Epithelial cell of proximal tubule (primary cell): ENCODE measurements at places on chromosomes 4 and X. TPM values are rescaled to one million over a fixed set of nuclear protein-coding genes. Genes with fewer than 3 reads are reported as not detected.

The CXCL8 gene
- 24.9 and 31.4 TPM in 2 replicates for total RNA-seq

The CFAP47 gene
- 0.51 TPM in 1 of 2 replicates, not detected in the other for total RNA-seq

The ENOPH1 gene
- total RNA-seq = 53.5 and 61.1 TPM in 2 replicates

- DNase-seq = no peak
These were observed 111.7 kb downstream of the LINC00632 start for GRCh38 chrX:140821280-140821679.

DNA sequence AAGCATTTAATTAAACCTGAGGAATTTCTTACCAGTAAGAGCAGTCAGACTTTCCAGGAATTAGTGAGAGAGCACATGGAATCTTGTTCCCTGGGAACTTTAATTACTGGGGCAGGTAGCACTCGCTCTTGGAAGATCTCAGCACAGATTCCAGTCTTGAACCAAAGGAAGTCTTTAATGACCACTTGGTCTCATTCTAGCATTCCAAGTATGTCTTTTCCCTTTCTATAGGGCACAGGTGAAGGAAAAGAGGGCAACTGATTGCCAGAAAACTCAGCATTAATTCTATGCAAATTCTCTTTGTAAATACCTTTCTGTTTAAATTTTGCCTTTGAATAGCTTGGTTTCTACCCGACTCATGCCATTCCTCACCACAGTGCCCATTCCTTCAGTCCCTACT is 236.6 kb downstream of the LDB2 start:
- no peak for DNase-seq

The GAB3 gene
- 0.14 TPM in 1 of 2 replicates, not detected in the other for total RNA-seq

GRCh38 chr4:48093991-48094416 is 40.0 kb downstream of the TXK start:
- DNase-seq = no peak

The USP26 gene
- not detected in 2 replicates for total RNA-seq

DNA sequence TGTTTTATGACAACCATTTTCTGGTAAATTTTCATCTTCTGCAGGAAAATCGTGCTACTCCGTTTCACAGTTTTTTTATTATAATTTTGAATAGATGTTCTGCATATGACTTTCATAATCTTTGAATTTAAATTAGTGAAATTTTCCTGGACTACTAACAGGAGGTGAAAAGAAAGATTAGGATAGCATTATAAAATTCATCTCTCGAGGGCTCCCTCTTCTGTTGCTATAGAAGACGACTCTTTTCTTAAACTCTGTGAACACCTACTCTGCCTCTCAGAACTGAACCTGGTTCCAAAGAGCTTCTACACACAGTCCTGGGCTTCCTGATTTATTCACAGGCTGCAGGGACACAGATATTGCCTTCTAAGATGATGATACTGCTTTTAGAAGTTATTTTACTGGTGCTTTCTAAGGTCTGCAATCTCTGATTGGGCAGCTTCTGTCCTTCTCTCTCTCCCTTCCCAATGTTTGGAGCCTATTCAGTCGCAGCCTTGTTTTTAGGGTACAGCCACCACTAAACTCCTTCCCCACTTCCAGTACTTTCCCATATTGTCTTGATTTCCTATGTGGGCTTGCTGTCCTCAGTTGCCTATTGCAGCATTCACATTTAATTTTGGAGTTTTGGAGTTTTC is 10.1 kb upstream of the SAP30 start:
- DNase-seq = no peak

The ADH1B gene
- total RNA-seq = not detected in 2 replicates

- no peak for DNase-seq
These were observed 50.1 kb upstream of the CLNK start for GRCh38 chr4:10734697-10735096.

- DNase-seq = no peak
These were observed 201.4 kb downstream of the MAGEB17 start for GRCh38 chrX:16368696-16369095.

The ADH4 gene
- total RNA-seq = not detected in 2 replicates

GRCh38 chrX:150329282-150329681 is 33.8 kb upstream of the MAMLD1 start:
- DNase-seq = no peak

DNA sequence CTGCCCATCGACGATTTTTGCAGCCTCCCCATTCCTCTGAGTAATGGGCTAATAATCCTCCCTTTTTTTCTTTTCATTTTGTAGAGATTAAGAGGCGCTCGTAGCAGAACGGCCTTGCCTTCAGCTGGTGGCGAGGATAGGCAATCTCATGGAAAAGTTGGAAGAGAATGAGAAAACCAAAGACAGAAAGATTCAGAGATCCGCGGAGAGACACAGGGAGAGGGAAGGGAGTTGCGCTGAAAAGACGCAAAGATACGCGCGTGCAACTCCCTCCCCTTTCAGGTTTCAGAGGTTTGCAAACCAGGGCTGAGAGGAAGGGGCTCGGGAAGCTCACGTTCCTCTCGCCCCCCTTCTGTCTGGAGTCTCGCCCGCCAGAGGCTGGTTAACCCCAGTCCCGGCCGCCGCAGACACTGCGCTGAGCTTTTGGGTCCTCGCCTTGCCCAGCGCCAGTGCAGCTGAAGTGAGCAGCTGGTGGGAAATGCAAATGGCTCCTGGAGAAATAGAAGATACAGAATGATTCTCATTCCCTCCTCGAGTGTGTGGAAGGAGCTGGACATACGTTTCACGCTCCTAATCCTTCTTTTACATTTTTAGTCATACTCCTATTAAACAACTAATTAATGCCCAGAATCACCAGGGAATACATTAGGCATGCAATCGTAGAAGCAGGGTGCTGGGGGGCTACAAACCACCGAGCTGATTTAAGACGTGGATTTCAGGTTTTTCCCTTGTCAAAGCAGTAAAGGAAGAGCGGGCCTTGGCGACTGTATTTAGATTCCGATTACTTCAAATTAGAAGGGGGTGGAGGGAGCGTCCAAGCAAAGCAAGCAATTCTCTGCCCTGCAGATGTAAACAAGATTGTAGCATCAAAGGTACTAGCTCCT is 16.6 kb upstream of the PITX2 start:
- no peak for DNase-seq

- DNase-seq = no peak
These were observed 29.7 kb downstream of the IL21 start for GRCh38 chr4:122591196-122591595.
